ENCODE measurements at places on chromosomes 5 and 9.

DNA sequence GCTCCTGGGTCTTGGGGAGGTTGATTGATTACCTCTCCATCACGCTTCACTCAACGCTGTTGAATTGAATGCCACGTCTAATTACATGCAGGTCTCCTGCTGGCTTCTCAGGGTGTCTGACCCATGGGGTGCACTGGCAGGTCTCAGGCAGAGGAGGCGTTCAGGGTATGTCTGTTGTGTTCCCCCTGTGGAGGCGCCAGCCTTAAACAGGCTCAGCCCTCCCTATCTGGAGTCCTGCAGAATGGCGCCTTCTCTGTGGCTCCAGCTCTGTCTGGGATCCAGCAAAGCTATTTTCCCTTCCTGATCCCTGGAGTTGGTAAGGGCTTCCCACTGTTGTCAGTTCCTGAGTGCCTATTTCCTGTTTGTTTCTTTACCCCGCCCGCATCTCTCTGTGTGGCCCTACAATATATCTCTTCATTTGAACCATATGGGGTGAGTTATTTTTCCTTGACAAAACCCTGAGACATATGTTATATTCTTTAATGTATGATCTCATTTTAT is 150.0 kb downstream of the NTRK2 start:
- no peak for DNase-seq

DNA sequence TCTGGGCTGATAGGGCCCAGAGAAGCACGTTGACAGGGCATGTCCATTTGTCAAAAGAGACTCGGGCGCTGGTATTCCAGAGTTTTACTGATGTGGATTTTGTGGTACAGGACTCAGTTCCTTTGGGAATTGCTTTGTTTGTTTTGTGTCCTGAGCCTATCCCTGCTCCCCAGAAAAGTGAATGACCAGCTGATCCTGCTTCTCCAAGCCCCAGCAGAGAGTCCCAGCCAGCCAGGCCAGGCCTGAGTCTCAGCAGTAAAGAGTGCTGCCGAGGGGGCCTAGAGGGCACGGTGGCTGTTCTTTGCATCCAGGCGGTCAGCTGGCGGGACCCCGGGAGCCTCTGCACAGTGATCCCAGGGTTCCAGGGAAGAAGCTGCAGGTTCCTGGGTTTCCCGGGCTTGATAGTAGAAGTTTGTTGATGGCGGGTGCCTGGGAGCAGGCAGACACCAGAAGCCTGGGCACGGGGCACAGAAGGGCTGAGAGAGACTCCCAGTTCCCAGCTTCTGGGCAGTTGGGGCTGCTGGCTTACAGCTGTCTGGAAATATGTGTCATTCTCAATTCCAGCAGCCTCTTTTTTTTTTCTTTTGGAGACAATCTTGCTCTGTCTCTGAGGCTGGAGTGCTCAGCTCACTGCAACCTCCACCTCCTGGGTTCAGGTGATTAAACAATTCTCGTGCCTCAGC is 8.7 kb downstream of the PRDM12 start:
- no peak for DNase-seq

- DNase-seq: peak; percentile 85
Observed at GRCh38 chr5:181260720-181261319, at the start of gene TRIM52. Gene TRIM52, minus strand, starts transcription at chr5:181261143. Its CDS starts 330 bp downstream, at chr5:181260813.

DNA sequence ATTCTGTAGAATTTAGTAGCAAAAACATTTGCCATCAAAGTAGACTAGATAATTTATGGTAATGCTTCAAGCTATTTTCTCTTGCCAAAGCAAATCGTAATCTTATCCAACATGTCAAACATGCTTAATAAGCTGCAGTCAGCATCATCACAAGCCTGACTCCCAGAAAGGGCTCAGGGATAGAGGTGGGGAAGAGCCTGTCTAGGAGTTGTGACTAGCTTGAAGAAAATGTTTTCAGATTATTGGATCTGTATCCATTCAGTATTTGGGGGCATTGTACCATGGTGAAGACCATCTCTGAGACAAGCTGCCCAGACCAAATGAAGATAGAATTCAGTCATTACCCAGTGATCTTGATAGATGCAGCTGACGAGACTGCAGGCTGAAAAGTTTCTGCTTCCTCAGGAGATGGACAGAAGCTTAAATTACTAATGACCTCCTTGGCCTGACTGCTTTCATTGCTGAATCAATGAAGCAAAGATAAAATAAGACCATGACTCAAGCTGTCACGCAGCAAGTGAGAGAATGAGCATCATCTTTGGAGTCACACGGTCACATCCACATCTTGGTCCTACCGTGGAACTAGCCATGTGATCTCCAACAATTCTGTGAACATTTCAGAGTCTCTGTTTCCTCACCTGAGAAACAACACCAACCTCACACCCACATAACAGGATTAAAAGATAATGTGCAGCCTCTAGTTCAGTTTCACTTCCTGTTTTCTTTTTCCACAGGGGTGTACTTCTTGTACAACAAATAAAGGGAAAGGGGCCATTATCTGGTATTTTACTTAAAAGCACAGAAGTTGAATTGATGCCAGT is 9.4 kb downstream of the ERAP2 start:
- DNase-seq: no peak

DNA sequence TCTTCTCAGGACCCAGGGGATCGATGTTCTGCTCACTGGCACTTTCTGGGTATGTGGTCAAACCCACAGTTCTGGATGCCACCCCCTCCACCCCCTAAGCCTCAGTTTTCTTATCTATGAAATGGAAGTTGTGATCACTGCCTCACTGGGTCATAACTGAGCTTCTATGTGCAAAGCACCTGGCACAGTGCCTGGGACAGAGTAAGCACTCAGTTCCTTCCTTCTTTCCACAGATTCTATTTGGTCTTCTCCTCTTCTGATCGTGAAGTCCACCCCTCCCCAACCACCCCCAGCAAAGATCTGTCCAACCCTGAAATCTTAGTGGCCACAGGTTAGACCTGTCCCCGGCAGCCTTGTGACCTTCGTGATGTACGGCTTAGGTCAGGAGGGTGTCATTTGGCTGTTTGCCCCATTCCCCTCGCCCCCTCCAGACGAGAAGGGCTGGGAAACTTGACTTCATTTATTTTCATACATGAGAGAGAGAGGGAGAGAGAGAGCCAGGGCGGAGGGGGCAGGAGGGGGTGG is 181.4 kb downstream of the FGF18 start:
- no peak for DNase-seq

GRCh38 chr9:20197976-20198685 is 409.3 kb upstream of the SLC24A2 start:
- DNase-seq: no peak

GRCh38 chr5:73291873-73292272 is 118.9 kb downstream of the TMEM174 start:
- no peak for DNase-seq

- no peak for DNase-seq
Observed at GRCh38 chr5:39019254-39019653, 54.9 kb downstream of the RICTOR start.

GRCh38 chr5:143065996-143066522 is 295.9 kb downstream of the ARHGAP26 start:
- DNase-seq: no peak

- DNase-seq: no peak
Observed at GRCh38 chr5:44402084-44402483, 12.9 kb upstream of the FGF10 start.

- no peak for DNase-seq
Observed at GRCh38 chr9:5455181-5455580, 4.8 kb downstream of the CD274 start.

DNA sequence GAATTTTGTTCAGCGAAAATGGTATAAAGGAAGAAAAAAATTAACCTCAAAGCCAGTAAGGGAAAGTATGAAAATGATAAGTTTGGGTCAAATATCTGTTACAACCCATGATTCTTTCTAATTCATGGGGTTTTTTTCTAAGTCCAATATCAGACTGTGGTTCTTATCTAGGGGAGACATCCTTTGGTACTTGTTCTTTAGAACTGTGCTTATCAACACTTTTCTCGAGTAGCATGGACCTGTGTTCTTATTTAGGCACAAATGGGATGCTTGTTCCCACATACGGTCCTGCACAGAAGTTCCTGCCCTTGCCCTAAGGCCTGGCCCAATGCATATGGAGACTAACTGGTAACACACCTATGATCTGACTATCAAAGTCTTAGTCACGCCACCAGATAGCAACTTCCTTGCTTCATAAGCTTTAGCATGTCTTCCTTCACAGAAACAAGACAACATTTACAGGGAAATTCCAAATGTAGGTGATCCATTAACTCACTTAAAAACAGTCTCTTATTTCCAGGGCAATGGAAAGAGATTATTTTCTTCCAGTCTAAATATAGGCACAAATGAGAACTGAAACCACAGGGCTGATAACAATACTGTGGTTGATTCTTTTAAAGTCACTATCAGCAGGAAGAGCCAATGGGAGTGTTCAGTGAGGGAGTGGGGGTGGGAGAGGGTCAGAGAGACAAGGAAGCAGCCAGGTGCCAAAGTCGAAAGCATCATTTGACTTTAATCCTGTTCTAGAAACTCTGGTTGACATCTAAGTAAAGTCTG is 268.8 kb upstream of the ANKRD55 start:
- no peak for DNase-seq

GRCh38 chr5:133405275-133406034 is 206.9 kb downstream of the FSTL4 start:
- no peak for DNase-seq

- DNase-seq: no peak
Observed at GRCh38 chr9:124436320-124436719, 13.9 kb upstream of the ADGRD2 start.

DNA sequence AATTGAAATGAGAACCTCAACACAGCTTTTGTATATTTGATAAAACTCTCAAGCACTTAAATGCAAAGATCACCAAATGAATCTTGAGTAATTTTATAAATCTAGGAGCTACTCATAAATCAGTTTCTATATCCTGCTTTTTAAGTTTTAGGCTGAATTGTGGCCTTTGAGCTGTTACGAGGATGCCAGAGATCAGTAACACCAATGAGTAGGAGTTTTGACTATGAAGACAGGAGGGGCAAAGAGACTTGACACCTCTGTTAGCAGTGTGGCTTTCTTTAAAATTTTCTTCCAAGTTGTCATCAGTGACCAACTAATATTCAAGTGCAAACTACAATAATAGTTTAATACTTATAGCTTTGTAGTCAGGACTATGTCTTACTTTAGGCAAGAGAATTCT is 12.6 kb downstream of the PPIP5K2 start:
- no peak for DNase-seq

DNA sequence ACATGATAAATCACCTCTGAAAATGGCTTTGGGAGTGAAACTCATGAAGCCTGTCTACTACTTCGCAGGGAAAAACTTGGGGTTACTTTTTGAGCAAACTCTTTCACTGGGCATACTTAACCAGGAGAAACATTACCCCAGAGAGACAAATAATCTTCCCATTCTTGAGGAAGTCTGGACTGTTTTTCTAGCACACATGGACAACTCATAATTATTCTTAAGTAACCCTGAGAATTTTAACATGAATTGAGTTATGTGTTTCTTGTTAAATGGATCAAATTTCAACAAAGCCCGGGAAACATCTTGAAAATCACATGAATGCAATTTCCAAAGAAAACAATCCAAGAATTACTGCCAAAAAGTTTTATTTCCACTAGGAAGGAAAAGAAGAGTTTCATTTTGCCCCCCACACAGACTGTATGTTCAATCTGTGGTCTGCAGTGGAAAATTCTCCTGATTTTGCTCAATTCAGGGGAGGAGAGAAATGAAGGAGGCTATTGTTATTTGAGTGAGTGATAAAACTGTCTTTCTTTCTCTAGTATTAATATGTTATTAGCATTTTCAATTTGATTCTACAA is 564.8 kb upstream of the CLINT1 start:
- DNase-seq: no peak

DNA sequence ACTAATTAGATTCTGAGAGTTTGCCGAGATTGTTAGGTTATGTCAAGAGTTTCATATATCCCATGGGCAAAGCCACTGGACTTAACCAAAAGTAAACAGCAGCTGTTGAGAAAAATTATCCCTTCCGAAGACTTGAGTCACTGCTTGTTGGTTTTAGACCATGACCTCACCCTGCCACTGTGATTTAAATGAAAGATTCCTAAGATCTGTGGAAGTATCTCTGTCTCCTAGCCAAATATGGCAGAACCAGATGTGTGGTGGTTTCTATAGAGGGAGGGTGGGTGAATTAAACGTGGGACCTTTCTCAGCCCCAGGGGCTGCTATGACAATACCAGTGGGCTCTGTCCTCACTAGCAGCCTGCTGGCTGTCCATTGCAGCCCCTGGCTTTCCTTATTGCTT is 19.3 kb downstream of the DMRT3 start:
- DNase-seq: no peak

DNA sequence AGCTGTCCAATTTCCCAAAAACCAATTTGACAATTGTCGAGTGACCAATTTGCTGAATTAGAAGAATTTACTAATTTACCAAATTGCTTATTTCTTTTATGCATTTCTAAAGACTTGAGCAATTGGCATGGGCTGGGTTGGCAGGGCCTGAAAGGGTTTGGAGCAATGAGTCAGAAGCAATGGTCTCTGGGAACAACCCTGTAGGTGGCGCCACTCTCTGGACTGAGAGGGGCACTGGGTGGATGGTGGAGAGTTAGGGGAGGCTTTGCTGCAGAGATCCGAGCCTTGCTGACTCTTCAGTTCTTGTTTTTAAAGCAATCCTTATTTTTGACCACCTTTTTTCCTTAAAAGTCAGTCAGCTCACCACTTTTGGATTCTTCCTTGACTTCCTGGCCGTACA is 71.5 kb upstream of the RPS23 start:
- no peak for DNase-seq

- DNase-seq: no peak
Observed at GRCh38 chr5:2656206-2656605, 95.3 kb downstream of the IRX2 start.

DNA sequence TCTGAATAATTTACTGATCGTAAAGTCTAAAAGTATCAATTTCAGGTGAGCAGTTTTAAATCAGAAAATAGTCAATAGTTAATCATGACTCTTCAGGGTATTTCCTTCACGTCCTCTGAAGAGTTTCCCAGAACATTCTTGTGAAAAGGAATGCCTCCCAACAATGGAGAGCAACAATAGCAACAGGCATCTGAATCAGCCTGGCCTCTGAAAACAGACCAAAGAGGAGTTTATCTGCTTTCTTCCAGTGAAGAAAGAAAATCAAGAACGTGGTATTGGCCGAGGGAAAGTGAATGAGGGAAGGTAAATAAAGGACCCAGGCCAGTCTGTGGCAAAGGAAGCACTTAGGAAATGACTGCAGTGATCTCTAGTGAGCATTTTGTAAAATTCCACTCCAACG is 26.1 kb upstream of the RASGEF1C start:
- no peak for DNase-seq

Measured in T follicular helper cell (primary cell).